GM12878 (cell line): ENCODE measurements at places on chromosomes 6 and 20.

- no peak for DNase-seq
These were observed 30.0 kb downstream of the DZANK1 start for GRCh38 chr20:18436847-18437246.

GRCh38 chr6:87230801-87231200, 75.4 kb downstream of the ZNF292 start:
- DNase-seq: no peak

DNA sequence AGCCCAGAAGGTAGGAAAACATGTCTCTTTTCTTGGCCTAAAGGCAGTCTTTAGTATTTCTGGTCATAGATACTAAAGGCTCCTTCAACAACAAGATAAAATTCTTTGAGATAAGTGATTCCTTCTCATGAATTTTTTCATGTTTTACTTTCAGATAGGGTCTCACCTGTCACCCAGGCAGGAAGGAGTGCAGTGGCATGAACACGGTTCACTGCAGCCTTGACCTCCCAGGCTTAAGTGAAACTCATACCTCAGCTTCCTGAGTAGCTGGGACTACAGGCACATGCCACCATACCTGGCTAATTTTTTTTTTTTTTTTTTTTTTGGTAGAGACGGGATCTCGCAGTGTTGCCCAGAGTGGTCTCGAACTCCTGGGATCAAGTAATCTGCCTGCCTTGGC, 9.1 kb downstream of the PNLDC1 start:
- peak; percentile 16 for DNase-seq

DNA sequence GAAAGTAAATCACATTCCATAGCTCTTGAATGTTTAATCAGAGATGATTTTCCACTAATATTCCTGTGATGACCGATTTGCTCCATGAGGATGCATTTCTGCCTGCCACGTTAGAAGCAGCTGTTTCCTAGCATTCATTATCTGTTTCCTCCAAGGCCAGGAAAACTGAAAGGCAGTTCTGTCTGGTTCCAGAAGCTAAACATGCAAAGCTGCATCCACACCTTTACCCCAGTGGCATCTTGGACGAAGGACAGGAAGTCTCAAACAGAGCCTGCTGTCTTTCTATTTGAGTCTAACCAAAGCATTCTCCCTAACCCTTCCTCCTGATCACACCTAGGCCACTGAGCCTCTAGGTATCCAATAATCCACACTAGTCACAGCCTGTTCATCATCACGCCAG, 27.6 kb downstream of the CNKSR3 start:
- no peak for DNase-seq

- no peak for DNase-seq
These were observed 52.1 kb upstream of the RNF182 start for GRCh38 chr6:13872681-13873080.

GRCh38 chr6:130127195-130127594, 95.6 kb downstream of the SAMD3 start:
- no peak for DNase-seq

- DNase-seq: no peak
These were observed 28.9 kb downstream of the TCF21 start for GRCh38 chr6:133917781-133918180.

DNA sequence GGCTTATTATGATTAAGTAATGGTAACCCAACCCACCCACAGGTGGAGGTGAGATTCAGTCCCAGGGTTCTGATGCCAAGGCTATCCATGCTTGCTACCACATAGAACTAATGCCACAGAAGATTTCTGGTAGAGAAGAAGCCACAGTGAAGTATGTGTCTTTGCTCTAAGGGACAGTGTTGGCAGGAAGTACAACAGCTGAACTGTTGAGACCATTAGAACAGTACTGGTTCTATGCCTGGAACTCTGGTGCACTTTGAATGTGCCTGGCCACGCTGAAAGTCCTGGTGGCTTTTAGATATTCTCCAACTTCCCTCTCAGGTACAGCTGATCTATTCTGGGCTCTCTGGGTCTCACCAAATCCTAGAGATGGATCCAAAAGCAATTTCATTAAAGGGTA, 7.8 kb downstream of the STX7 start:
- DNase-seq: no peak

DNA sequence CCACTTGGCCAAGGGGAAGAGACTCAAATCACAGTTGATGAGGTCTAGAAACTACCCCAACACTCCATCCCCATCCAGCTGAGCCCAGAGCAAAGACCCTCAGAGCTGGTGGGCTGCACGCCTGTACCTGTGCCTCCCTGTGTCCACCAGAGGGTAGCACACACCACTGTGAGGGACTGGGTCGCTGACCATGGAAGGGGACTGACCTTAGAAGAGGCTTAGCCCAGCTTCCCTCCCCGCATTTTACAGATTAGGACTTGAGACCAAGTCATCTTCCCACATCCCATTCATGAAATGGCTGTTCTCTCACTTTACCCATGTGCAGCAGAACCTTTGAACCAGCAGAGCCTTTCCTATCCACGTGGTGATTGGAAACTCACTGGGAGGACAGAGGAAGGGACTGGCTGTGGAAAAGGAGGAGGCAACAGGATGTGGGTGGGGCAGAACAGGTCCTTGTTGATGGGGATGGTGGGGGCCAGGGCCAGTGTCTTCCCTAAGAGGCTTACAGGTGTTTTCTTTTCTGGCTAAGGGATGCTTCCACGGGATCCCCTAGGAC, 44.3 kb downstream of the CPXM1 start:
- DNase-seq: no peak

DNA sequence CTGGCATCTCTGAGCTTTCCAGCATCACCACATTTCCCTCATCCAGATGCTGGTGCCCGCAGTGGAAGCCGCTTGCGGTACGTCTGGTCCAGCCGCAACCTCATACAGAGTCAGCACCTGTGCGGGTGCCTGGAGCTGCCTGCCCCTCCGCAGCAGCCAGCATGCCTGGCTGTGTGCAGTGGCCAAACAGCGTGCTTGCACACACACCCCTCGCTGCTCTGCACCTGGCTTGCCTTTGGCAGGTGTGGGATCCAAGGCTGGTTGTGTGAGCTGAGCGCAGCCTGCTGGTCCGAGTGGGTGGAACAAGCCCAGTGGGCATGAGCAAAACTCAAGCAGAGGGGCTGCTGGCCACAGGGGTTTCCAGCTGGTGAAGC, 3.1 kb upstream of the HINT3 start:
- no peak for DNase-seq

GRCh38 chr20:17636523-17637412, 45.3 kb downstream of the RRBP1 start:
- no peak for DNase-seq

GRCh38 chr6:4399656-4400055, 264.3 kb upstream of the ECI2 start:
- no peak for DNase-seq

- no peak for DNase-seq
These were observed 1223.1 kb upstream of the GJE1 start for GRCh38 chr6:140909625-140910024.

DNA sequence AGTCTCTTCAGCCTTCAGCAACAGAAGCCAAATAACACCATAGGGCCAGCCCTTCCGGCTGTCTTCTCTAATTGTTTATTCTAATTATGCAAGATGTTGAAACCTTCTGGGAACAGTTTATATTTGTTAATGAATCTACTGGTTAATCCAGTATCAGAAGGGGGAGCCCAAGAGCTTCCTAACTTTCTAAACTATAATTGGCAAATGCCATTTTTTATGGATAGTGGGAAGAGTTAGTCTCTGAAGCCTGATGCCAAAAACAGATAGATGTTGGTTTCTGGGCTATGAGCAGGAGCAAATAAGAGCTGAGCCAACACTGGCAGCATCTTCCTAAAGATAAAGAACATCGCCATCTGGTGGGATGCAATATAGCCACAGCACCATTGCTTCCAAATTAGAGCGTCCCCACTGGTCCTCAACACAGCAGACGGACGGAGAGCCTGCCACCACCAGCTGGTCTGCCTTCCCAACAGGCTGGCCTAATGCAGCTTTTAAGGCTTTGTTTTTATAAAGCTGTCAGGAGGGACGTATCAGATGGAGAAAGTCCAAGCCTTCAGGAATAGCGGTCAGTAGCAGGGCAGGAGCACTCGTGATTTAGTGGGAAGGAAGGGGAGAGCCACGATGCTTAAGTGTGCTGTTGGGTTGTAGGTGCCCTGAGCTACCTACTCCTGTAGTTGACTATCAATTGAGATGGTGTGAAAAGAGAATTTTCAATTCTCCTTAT, 118.8 kb downstream of the RALGAPA2 start:
- no peak for DNase-seq

GRCh38 chr20:61980647-61981583, 84.8 kb downstream of the TAF4 start:
- DNase-seq: no peak

- DNase-seq: no peak
These were observed 1.9 kb downstream of the HRH3 start for GRCh38 chr20:62217913-62218773.

- no peak for DNase-seq
These were observed 675.9 kb upstream of the CITED2 start for GRCh38 chr6:140050101-140050995.

GRCh38 chr20:9392892-9393857, 121.2 kb upstream of the LAMP5 start:
- DNase-seq: no peak

GRCh38 chr6:20644667-20645370, 110.6 kb downstream of the CDKAL1 start:
- no peak for DNase-seq

DNA sequence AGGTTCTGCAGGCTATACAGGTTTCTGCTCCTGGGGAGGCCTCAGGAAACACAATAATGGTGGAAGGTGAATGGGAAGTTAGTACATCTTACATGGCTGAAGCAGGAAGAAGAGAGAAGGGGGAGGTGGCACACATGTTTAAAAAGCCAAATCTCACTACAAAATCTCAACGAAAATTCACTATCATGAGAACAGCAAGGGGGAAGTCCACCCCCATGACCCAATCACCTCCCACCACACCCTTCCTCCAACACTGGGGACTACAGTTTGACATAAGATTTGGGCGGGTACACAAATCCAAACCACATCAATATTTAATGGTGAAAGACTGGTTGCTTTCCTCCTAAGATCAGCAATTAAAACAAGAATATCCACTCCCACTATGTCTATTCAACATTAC, 13.8 kb upstream of the POLR1H start:
- DNase-seq: no peak

DNA sequence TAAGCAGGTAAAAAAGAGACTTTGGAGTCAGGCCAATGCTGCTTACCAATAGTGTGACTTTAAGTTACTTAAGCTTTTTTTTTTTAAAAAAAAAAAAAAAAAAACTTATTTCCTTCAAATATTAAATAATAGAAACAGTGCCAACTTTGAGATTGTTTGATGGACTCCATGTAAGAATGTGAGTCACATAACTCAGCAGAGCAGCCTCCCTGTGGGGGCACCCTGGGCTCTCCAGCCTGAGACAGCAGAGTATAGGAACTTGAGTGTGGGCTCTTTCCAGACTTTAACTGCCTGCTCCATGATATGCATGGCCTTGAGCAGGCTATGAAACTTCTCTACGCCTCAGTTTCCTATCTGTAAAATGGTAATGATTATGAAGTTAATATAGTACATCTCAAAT, 113.3 kb upstream of the SAMD5 start:
- DNase-seq: no peak

- no peak for DNase-seq
These were observed 172.5 kb upstream of the THEMIS start for GRCh38 chr6:128073389-128073788.

DNA sequence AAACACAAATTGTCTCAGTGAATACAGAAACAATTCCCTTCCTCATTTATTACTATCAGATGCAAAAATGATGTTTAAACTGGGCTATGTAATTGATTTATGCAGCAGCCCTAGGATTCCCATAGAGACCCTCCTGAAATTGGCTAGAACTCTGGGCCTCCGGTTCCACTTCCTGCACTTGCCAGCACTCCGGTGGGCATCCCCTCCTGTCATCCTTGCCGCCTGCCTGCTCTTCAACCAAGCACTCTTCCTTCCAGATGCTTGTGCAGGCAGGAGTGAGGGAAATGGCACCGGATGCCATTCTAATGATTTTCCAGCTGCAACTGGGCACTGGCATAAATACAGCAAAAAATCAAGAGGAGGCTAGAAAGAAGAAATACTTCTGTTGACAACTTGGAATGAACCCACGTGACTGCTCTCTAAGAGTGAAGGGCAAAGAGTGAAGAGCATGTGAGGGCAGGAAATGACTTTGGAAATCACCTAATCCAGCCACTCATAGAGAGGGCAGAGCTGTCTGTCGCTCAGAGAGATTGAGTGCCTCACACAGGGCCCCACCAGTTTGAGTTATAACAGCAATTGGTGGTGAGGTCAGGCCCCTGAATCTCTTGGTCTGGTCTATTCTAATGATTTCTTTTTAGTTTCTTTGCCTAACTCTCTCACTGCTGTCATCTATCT, 3.7 kb upstream of the NEDD9 start:
- peak; percentile 56 for DNase-seq

GRCh38 chr6:17417817-17418216, 24.4 kb downstream of the CAP2 start:
- no peak for DNase-seq

GRCh38 chr6:37819802-37820717, 533 bp downstream of the ZFAND3 start:
- DNase-seq: peak; percentile 25

DNA sequence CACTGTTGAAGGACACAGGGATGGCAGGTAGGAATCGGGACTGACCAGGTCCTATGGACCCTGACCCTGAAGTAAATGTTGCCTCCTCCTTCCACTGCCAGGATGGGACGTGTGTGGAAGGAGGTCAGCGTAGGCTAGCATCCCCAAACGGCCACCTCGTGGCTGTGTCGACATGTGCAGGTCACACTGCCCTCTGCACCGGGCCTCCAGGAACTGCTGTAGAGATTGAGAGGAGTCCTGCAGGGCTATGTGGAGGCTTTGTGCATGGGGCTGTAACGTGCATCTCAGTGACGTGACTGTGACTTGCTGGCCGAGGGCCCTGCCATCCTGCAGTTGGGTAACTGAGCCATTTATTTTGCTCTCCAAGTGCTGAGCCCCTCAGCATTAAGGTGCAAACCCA, 149.5 kb downstream of the PHACTR3 start:
- no peak for DNase-seq

DNA sequence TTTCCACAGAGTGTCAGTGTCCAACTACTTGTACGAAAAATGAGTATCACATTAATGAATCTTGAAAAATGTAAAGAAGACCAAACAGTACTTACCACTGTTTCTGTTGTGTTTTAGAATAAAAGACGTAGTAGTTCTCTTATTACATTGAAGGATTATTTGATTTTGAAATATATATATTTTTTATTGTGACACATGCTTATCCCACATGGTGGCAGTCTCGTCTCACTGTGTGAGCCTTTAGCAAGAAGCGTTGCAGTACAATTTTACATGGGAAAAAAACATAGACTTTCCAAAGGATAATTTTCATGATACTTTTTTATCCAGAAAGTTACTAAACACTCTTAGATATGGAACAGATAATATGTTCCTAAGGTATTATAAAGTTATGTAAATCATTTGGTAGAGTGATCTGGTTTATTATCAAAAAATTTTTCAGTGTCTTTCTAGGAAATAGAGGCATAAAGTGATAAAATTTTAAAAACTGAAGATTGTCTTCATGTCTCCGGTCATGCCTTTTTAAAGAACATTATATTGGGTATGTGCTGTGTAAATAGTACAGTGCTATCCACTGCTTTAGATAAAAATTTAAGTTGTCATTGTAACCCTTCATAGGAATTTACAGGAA, 117.5 kb upstream of the SAMD5 start:
- no peak for DNase-seq
